ENCODE measurements at places on chromosomes 2 and 18.

DNA sequence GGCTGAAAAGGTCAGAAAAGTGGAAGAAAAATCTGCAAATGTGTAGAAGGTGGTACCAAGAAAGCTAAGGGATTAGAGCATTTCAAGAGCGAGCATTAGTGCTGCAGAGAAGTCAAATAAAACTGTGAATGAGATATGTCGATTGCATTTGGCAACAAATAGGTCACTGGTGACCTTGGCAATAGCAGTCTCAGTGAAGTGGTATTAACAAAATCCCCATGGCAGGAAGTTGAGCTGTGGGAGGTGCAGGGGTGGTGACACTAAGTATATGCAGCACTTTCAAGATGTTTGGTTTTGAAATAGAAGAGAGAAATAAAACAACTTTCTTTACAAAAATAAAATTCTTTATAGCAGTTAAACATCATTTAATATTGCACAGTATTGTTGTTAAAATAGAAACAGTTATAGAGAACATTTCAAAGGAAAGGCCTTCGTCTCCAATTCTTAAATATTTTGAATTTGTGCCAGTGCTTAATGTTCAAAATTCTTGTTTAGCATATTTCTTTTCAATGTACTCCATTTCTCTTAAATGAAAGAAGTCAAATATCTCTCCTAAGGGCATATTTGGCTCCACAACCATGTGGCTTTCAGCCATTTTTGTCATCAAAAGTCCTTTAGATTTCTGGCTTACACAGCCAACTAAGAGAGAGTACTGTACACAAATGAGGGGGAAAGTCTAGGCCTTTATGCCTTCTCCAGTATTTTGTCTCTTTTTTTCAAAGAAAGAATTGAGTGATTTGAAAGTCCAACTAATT lies 443.0 kb upstream of the MMADHC start:
- no peak for DNase-seq

GRCh38 chr2:36168115-36168514 lies 187.5 kb upstream of the CRIM1 start:
- no peak for DNase-seq

GRCh38 chr2:226155093-226155875 lies 644.3 kb downstream of the IRS1 start:
- no peak for DNase-seq

DNA sequence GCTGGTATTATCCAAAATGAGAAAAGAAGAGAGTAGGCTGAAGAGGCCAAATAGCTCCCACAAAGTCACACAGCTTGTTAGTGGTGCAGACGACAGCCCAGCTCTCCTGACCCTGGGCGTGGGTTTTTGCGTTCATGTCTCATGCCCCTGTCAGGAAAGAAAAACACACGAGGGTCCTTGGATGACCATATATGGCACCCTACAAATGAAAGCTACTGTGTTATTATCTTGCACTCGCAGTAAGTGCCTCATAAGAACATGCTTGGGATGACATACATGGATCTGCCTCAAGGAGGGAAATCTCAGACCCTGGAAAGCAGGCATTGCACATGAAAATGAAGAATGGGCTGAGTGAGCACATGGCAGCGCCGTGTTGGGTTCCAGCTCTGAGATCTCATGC lies 89.7 kb downstream of the SEMA4F start:
- DNase-seq, result no peak

DNA sequence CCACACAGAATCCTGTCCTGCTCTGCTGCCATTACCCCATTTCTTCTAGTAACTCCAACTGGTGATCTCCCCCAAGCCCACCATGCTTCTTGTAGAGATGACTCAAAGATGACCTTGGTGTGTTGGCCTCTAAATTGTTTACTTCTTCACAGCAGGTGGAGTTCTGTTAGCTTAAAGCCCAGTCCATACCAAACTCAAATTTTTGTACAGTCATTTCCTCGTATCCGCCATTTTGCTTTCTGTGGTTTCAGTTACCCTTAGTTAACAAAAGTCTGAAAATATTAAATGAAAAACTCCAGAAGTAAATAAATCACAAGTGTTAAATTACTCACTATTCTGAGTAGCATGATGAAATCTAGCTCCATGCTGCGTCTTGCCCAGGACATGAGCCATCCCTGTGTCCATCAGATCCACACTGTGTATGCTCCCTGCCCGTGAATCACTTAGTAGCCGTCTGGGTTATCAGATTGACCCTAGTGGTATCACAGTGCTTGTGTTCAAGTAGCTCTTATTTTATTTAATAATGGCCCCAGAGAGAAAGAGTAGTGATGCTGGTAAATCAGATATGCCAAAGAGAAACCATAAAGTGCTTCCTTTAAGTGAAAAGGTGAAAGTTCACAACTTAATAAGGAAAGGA lies 133.3 kb upstream of the NOL4 start:
- no peak for DNase-seq

DNA sequence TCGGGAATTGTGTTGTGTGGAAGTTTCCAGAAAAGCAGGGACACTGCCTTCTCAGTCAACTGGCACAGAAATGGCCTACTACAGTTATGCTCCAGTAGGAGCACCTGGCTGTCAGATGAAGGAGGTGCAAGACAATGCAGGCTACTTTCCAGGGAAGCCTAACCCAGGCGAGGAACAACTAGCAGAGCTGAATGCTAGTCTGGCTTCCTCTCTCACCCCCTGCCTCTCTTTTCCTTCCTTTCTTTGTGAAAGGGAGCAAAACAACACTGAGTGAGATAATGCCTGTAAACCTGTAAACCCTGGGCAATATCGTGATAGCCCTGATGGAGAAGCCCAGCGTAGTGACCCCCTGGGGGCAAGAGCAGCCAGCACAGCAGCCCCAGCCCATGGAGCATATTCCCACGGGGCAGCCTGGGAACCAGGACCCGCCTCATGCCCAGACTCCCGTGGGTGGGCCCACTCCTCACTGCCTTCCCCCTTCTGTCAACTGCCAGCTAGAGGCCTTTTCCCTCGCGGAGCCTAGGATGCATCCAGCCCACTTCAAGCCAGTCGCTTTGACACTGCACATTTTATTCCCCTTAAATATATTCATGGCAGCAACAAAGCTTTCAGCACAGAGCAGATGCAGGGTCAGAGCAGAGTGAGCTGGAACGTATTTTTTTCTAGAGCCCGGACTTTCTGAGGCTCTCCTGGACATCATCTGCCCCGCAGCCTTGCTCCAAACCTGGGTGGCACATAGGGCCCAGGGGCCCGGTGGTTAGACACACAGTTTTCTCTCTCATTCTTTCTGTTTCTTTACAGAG lies 77.0 kb downstream of the PDCL3 start:
- no peak for DNase-seq

GRCh38 chr2:235910067-235910466 lies 258.1 kb downstream of the GBX2 start:
- no peak for DNase-seq

DNA sequence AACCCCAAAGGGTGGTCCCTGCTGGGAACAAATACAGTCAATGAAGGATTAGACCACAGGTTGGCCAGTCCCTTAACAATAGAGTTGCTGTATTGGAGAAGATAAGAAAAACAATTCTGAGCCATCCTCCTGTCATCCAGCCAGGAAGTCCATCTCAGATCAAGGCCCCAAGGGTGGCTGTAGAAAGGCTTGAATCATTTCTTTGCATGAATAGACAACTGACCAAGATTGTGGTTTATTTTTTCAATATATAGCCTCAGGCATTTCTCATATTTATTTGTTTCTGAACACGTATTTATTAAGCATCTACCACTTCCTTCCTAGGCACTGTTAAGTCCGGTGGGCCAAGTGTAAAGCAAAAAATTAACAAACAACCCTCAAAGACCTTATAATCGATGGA lies 274.4 kb upstream of the SLC14A2 start:
- DNase-seq, result no peak

DNA sequence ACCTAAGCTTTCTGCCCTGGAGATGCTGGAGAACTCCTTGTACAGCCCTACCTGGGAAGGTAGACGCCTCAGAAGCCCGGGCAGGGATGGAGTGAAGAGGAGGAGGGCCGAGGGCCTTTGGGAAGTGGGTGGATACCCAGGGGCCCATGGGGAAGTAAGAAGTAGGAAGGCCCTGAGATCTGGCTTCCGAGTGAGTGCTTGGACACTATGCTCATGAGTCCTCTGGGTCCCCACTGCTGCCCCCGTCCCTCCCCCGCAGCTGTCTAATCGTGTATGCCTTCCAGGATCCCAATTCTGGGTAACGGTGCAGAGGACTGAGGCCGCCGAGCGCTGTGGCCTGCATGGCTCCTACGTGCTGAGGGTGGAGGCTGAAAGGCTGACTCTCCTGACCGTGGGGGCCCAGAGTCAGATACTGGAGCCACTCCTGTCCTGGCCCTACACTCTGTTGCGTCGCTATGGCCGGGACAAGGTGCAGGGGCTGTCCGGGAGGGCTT lies 1.1 kb downstream of the DOK1 start:
- no peak for DNase-seq

DNA sequence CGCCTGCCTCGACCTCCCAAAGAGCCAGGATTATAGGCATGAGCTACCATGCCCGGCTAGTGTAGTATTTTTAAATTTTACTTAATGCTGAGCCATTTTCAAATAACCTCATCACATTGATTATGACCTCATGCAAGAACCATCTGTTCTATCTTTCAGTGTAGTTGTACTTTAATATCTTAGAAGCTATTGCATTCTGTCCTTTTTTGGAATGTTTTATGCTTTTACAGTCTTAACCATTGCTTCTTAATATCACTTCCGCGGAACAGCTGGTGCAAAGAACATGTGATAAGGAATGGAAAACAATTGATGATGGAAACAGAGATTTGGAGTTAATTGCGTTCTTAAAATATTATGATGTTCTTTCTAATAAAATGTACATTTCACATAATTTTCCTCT lies 2.7 kb downstream of the GEN1 start:
- no peak for DNase-seq

DNA sequence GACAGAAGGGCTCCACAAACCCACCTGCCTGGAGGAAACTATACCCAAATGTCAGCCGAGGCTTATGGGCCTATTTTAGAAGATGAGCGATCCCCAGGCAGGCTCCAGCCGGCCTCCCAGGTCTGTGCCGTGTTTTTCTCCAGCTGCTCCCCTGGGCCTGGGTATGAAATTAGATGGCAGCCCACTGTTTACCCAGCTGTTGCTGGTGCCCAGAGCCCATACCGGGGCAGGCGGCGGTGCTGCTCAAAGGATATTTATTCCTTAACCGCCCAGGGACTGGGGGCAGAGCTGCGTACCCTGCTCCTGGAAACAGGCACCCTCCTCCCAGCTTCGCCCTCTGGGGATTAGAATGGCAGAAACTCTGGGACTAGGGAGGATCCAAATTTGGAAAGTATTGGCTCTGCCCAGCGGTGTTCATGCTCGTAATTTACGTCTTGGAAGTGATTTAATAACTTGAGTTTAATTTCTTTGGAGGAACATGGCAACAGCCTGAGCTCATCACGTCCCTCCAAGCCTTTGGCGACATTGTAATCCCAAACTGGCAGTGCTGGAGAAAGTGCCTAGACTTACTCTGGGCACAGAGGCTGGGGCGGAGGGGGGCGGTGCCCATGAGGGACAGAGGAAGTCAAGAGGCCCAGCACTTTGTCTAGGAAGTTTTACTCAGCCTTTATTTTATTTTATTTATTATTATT lies 199.2 kb downstream of the KLHL29 start:
- DNase-seq, result no peak

- DNase-seq, result no peak
Measured at GRCh38 chr18:61466736-61467135, 133.5 kb downstream of the CDH20 start.

DNA sequence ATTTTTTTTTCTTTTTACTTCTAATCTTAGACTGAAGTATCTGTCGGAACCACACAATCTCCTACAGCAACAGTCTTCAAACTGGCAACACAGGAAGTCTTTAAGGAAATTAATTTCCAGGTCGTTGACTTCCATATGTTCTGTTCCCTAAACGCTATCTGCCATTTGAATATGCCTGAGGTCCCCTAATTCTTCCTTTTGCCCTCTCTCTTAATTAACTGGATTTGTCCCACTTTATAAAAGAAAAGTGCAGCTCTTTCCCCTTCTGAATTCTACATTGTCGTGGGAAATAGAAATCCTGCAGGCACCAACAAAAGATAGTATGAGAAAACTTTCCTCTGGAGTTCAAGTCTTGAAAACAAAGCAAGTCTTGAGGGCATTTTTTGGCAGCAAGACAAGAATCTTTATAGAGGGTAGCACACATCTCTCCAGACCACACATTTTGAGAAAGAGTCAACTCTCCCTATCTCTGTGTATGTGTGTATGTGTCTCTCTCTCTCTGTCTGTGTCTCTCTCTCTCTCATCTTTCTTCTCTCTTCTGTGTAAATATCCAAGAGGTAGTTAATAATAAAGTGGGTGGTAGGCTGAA lies 879.8 kb downstream of the SOCS6 start:
- DNase-seq, result no peak

- DNase-seq, result no peak
Measured at GRCh38 chr18:76378526-76379215, 116.4 kb downstream of the ZNF516 start.

DNA sequence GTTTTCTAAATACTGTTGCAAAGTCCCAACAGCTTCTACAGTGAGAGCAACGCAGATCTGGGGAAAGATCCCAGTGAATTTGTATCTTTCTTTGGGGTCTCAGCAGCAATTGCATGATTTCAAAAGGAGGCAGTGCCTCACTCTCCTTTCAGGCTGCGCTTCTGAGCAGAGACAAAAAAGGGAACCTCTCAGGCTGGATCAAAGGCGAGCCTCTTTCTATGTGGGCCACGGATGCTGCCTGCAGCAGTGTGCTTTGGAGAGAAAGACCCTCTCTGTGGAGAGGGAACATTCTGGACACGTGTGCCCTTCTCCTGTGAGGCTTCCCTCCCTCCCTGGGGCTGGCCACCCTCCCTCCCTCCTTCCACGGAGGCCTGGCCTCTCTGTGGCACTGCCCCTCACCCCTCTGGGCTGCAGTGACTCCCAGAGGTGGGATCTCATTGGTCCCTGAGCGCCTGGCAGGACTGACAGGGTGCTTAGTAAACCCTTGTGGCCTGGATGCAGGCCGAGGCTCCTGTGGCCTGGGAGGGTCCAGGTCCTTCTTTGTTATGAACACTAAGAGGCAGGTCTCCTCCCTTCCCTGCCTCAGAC lies 21.6 kb upstream of the PDIA6 start:
- no peak for DNase-seq

GRCh38 chr2:237315170-237315828 lies 98.7 kb downstream of the COL6A3 start:
- DNase-seq, result no peak

DNA sequence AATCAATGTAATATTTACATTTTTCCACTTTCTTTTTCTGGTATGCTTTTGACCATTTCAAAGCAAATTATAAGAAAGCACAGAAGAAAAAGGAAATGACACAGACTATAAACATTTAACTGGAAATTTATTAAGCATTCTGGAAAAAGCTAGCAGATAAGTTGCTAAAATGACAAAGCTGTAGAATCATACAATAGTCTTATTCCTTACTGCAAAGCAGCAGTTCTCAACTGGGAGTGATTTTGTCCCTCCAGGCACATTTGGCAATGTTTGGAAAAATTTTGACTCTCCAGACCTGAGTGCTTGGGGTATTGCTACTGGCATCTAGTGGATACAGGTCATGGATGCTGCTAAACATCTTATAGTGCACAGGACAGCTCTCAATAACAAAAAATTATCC lies 75.1 kb downstream of the MBD5 start:
- no peak for DNase-seq

DNA sequence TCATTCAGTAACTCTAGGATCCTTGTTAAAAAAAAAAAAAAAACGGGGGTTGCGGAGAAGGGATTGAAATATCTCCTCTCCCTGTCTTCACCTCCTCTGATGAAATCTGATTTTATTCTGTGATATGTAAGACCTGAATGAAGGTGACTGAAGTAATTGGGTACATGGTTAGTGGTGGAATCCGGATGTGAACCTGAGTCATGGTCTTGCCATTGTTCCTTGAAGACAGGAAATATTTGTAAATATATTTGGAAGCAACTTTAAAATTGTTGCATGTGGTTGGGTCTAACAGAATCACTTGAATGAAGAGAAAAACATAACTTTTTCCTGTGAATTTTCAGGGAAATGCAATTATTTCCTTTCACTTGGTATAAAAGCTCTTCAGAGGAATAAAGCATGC lies 3.0 kb upstream of the IL1A start:
- no peak for DNase-seq
